ENCODE measurements at places on chromosomes 1 and 21.

DNA sequence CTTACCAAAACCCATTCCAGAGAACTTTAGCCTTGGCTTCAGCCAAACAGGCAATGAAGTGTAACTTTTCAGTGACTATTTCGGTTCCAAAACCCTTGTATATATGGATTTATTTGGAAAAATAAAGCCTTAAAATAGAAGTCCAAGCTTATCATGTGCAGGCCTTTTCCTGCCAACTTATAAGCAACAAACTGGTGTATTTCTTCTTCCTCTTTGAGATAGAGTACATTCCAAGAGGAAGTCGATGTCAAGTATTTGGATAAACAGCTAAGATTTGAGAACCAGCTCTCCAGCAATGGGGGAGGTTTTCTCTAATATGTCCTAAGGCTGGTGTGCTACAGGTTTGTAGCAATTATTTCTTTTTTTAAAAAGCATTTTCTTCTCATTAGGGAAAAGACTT, 407.8 kb downstream of the DUSP10 start:
- no peak for DNase-seq

GRCh38 chr1:58811303-58811702, 27.5 kb upstream of the JUN start:
- no peak for DNase-seq

DNA sequence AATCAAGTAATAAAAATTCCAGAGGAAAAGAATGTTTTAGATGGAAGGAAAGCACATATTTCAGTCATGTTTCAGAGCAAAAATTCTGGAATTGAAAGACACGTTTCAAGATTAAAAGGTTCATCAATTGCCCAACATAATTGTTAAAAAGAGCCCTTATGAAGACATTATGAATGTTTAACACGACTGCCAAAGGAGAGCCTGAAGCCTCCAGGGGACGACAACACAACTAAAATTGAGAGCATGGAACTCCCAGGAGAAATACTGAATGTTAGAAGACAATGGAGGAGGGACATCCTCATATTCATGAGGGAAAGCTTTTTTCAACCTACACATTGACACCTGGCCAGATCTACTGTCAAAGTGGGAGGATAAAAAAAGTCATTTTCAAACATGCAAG, 16.0 kb downstream of the OR2T11 start:
- no peak for DNase-seq

DNA sequence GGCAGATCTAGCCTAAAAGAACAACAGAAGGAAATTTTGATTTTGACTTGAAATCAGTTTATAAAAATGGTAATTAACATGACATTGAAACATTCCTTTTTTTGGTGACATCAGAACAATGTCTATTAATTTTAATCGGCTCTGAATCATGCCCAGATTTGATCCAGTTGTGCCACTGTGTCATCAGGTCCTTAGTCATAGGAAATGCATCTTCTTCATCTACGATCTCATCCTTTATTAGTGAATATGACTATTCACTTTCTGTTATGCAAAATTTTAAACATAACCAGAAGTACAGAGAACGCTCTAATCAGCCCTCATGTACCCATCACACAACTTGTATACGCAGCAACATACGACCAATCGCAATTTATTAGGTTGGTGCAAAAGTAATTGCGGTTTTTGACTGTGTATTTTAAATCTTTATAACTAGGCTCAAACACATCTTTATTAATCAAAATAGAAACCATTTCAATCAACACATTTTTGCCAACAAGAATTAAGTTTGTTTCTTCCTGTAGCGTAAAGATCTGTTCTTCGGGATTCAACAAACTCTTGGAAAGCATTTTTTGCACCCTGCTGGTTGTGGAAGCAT, 40.3 kb upstream of the TLR5 start:
- DNase-seq: no peak

DNA sequence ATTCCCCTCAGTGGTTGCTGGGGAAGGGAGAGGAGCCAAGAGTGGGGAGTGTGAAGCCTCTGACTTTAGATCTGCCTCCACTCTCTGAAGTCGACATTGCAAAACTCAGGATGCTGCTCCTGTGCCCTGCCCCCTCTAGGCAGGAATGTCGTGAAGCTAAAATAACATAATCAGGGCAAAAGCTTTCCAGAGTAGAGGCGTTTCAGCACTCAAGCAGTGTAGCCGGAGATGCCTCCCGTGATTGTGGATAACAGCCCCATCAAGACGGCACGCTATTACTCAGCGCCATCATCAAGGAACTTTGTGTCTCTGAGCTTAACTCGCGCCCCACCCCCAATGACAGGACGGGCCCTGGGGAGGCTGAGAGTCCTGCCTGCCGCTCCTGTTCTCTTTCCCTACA, 60.0 kb downstream of the FBXO2 start:
- no peak for DNase-seq

GRCh38 chr1:212671342-212672031, 28.2 kb downstream of the BATF3 start:
- DNase-seq: no peak

- no peak for DNase-seq
Measured at GRCh38 chr1:161706482-161707347, at the start of gene FCRLA. FCRLA (plus strand) TSS chr1:161707229; CDS start chr1:161707265, 36 bp downstream.

All from stimulated activated CD4-positive, alpha-beta T cell treated with anti-CD3 and anti-CD28 coated beads, Interleukin-15, amount 100 ng/mL, for 1 hour (primary cell).